ENCODE measurements at places on chromosomes 5 and 9.
A peak's percentile ranks its signal among the peaks of the same experiment; 100 is the strongest.

GRCh38 chr9:133280392-133280791, 5.4 kb upstream of the ABO start:
- DNase-seq, result no peak

DNA sequence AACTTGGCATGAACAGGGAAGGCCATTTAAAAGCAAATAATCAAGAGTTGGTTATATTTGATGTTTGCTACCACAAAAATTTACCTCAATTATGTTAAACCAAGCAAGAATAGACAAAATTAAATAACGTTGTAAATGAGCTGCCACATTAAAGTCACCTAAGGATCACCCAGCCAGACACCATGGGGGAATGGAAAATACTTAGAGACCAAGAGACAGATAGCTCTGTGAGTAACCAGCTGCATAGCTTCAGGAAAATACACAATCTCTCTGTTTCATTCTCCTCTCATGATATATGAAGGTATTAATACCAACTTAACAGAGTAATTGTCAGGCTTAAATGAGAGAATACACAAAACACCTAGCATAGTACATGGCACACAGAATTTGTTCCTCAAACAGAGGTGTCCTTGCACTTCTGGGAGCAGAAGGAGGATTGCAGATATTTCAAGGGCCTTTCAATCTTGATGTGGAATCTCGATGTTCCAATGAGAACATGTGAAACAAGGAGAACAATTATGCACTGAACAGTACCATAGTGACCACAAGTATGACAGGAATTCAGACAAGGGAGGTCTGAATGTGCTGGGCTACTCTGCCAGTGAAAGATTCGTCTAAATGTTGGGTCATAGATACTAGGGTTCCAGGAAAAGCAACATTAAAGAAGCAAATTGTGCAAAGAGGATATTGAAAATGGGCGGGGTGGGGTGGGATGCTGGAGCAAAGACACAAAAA, 18.6 kb downstream of the JAKMIP2 start:
- DNase-seq, result peak; percentile 11

- no peak for DNase-seq
These were observed 65.6 kb downstream of the POU5F2 start for GRCh38 chr5:93675460-93676450.

- DNase-seq, result no peak
These were observed 8.3 kb upstream of the YTHDC2 start for GRCh38 chr5:113505181-113505580.

DNA sequence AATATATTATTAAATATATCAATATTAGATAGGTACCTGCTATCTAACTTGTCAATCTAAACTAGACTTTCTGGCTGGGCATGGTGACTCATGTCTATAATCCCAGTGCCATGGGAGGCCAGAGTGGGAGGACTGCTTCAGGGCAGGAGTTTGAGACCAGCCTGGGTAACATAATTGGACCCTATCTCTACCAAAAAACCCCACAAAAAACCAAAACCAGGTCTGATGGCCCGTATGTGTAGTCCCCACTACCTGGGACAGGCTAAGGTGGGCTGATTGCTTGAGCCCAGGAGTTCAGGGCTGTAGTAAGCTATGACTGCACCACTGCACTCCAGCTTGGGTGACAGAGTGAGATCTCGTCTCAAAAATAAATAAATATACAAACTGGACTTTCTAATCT, 55.0 kb downstream of the PJA2 start:
- no peak for DNase-seq

DNA sequence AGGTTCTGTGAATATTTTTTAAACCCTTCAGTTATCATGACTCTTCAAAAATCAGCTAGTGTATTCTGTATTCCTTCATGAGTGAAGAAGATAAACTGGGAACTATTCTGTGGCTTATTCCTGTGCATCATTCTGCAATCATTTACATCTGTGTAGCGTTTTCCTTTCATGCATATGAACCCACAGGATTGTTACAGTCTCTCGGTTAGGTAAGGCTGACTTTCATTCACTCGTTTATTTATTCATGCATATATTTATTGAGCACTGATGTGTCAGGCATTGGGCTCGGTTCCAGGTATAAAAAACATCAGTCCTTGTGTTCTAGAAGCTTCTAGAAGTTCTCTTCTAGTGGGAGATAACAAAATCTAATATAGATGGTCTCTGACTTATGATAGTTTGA, 318.4 kb downstream of the MAN2A1 start:
- no peak for DNase-seq

DNA sequence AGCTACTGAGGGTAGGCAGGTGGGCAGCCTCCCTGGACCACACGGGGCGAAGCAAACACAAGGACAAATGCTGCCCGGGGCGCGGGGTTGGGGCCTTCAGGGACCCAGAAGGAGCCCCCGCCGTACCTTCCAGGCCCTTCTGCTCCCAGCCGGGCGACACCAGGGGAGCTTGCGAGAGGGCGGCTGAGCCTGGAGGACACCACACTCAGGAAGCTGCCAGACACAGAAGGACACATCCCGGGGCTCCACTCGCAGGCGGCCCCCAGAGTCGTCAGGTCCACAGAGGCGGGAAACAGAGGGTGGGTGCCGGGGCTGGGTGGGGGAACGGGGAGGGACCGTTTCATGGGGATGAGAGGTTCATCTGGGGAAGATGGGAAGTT, 58.5 kb upstream of the UBAC1 start:
- no peak for DNase-seq

DNA sequence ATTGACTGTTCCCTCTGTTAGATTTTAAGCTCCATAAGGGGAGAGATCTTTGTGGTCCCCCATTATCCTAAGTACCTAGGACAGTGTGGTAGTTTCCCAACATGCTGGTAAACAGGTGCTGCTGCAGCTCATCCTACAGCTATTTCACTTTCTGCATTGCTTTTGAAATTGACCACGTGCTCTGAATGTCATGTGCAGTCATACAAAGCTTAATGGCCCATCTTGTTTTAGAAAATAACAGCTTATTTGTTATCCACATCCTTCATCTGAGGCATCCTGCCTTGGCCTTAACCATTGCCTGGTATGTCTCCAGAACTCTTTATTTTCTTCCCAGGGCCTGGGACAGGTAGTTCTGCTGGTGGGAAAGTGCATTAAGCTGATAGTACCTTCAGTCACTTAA, 14.7 kb downstream of the PIK3R1 start:
- DNase-seq, result no peak

GRCh38 chr5:165333623-165334022, 1828.2 kb downstream of the MAT2B start:
- no peak for DNase-seq

DNA sequence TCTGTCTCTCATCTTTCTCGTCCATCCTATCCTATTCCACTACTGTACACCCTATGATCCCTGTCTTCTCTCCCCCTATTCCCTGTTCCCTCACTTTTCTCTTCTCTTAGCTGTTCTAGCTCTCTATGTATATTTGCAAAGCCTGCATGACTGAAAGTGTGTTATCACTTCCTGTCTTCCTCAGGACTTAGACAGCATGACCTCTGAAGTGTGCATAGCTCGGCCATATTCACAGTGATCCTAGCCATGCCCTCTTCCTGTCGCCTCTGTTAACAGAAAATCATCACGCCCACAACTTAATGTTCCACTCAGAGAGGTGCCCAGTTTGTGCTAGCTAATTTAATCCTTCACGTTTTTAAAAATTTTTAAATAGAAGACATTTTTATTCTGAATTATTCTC, 35.8 kb upstream of the CDH6 start:
- no peak for DNase-seq

All from fibroblast of skin of left quadriceps (primary cell).